Heart left ventricle (tissue), 16 donors: ENCODE measurements at places on chromosomes 1 and 21. TPM values are rescaled to one million over a fixed set of nuclear protein-coding genes. Genes with fewer than 3 reads are reported as not detected.
A peak's percentile ranks its signal among the peaks of the same experiment; 100 is the strongest.

DNA sequence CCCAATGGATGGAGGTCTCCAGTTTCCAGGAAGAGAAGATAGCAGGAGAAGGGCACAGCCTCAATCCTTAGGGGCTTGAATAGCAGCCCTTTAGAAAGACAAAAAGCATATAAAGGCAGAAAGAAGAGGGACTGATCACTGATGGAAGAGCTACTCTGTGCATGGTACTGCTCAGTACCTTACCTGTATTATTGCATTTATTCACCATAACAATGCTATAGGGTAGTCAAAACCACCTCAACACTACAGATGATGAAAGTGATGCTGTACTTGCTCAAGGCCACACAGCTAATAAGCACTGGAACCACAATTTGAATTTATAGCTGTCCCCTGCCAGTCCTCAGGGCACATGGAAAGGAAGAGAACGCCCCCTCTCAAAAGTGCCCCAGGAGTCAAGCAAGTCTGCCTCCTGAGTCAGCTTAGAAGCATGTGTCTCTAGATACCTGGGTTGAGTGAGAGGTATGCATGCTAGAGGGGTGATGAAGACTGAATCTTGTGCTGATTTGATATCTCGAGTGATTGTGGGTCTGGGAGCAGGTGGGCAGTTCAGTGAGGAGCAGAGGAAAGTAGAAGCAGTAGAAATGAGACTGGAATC lies 13.6 kb downstream of the DDAH1 start:
- peaks cover 45% of the 10 kb centered on the region for H3K4me1 ChIP-seq
- H3K27me3 ChIP-seq: no peaks in the 10 kb centered on the region
- H3K27ac ChIP-seq: no peak overlapping the region
- no peak overlapping the region for H3K4me3 ChIP-seq

- H3K27me3 ChIP-seq: no peaks in the 10 kb centered on the region
- H3K4me1 ChIP-seq: no peaks in the 10 kb centered on the region
Measured at GRCh38 chr1:91546301-91546581, 45.6 kb downstream of the CDC7 start.

FAM163A gene
- polyA plus RNA-seq: 0.28 TPM

GRCh38 chr1:22117238-22117637 lies 25.7 kb downstream of the WNT4 start:
- no peak overlapping the region for H3K27ac ChIP-seq
- peaks cover 28% of the 10 kb centered on the region for H3K4me1 ChIP-seq
- peak; percentile 1 for DNase-seq
- H3K36me3 ChIP-seq: peaks cover 31% of the 10 kb centered on the region
- H3K4me3 ChIP-seq: no peak overlapping the region
